ENCODE measurements at places on chromosomes 4 and X.

DNA sequence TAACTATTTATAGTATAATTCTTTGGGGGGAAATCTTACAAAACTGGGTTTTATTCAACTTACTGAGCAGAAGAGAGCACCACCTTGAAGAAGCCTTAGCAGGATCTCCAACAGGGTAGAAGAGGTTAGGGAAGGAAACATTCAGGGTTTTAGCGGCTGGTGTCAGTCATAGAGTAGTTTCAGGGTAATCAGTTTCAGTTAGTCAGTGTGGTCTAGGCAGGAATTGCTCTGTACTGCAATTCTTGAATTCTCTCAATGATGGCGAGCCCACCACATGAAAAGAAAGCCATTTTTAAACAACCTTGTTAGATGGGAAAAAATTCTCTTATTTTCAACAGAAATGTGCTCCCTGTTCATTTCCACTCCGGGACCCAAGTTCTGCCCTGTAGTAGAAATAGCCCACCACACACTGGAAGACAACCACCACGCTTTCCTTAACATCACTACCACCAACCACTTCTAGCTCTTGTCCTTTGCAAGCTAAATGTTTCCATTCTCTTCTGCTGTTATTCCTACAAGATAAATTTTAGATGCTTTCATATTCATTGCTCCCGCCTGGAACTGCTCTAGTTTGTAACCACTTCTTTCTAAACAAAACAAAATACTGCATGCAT lies 25.9 kb downstream of the COL25A1 start:
- no peak for DNase-seq

GRCh38 chrX:103248553-103248952 lies 6.4 kb downstream of the TCEAL8 start:
- no peak for DNase-seq

DNA sequence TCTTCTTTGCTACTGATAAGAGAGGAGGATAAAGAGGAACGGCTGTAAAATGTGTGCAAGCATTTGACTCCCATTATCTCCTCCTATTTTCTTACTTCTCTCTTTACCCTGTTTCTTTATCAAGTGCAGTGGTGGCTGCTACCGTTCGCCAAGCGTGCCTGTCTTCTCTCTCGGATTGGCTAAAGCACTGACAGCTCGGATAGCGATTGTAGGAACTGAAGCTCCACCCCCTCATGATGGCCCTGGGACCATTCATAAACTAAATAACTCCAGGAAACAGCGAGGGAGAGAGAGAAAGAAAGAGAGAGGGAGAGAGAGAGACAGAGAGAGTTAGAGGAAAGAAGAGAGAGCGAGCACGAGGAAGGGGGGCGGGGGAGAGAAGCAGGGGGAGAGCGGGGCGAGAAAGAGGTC lies 305 bp upstream of the MAB21L2 start:
- no peak for DNase-seq

DNA sequence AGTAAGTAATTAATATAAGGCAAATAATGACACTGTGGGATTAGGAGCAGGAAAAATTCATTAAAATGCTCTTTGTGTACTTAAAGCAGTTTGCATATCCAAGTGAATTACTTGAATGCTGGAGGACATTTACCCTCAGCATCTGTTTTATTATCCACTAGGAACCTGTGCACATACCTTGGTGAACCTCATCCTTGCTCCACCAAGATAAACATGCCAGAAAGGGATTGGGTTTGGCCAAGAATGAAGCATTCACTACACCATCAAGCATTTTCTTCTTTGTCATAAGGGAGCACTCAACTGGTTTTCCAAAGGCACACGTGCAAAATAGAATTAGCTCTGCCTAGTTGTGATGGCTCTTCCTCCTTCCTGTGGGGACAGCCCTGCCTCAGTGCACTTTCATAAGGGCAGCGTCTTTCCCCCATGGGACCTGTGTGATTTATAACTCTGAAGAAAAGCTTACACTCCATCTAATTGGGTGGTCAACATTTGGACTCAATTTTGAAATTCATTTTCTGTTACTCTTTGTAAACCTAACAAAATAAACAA lies 291.7 kb downstream of the USP46 start:
- DNase-seq: no peak

GRCh38 chr4:92264163-92264562 lies 39.6 kb upstream of the GRID2 start:
- no peak for DNase-seq

GRCh38 chr4:3329887-3330286 lies 37.1 kb downstream of the RGS12 start:
- DNase-seq: no peak

GRCh38 chrX:150933945-150934350 lies 35.5 kb upstream of the CD99L2 start:
- no peak for DNase-seq

- DNase-seq: no peak
Measured at GRCh38 chr4:107379054-107379869, 340.8 kb downstream of the PAPSS1 start.

GRCh38 chr4:112085156-112086035 lies 59.9 kb upstream of the FAM241A start:
- no peak for DNase-seq

- DNase-seq: no peak
Measured at GRCh38 chr4:17335371-17335770, 176.5 kb downstream of the QDPR start.
